ENCODE measurements at places on chromosomes 2 and 18.
A peak's percentile ranks its signal among the peaks of the same experiment; 100 is the strongest.

- DNase-seq, result no peak
Measured at GRCh38 chr2:15154297-15154696, 406.8 kb downstream of the NBAS start.

- no peak for DNase-seq
Measured at GRCh38 chr2:89833116-89833779, 1141.8 kb downstream of the RPIA start.

GRCh38 chr2:52919673-52920072, 847.9 kb upstream of the CHAC2 start:
- no peak for DNase-seq

DNA sequence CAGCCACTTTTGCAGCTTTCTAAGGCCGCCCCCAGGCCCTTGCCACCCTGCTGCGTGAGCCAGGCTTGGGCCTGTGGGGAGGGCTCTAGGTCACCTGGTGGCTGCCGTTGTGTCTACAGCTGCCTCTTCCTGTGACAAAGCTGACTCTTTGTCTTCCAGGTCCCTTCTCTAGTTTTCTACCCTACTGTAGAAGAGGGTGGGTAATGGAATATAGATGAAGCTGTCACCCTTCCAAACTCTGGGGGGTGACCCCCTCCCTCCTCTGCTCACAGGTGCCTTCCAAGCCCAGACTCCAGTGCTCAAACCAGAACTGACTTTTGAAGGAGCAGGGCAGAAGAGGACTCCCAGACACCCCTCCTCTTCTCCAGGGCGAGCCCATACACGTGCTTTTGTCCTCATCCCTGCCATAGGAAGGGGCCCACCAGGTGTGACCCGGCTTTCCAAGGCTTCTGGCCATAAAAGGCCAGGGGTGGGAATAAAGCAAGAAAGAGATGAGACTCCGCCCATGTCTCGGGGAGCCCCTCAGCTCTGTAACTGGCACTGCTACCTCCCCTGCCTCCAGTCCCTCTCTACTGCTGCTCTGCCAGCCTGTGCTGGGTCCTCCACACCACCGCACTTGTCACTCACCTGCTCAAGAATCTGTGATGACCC, 17.9 kb upstream of the SDC1 start:
- DNase-seq, result no peak

DNA sequence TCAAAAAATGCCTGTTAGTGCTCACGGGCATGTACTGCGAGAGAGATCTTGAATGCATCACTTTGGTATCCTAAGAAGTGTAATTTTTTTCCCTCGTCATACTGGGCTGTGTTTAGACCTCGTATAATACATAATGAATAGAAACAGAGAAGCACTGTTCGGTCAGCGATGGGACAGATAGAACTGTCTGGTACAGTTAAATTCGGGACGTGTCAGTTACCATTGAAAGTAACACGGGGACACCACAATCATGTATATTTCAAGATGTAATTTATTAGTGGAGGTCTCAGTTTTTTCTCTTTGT, 1.8 kb downstream of the PKP4 start:
- DNase-seq, result no peak

GRCh38 chr2:112740527-112740926, 19.7 kb downstream of the NT5DC4 start:
- no peak for DNase-seq

GRCh38 chr18:32301361-32301760, 111.5 kb downstream of the MEP1B start:
- no peak for DNase-seq

DNA sequence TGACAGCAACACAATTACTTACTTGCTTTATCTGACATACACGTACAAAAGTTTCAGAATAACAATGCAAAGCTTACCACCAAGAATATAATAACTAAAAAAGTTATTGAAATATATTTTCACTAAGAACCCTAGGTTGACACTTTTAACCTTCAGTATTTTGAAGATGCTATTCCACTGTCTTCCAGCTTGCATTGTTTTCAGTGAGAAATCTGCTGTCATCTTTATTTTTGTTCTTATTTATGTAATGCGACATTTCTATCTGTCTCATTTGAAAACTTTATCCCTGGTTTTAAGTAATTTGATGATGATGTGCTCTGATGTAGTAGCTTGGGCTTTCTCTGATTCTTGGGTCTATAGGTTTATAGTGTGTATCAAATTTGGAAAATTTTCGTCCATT, 165.0 kb upstream of the SMIM21 start:
- no peak for DNase-seq

DNA sequence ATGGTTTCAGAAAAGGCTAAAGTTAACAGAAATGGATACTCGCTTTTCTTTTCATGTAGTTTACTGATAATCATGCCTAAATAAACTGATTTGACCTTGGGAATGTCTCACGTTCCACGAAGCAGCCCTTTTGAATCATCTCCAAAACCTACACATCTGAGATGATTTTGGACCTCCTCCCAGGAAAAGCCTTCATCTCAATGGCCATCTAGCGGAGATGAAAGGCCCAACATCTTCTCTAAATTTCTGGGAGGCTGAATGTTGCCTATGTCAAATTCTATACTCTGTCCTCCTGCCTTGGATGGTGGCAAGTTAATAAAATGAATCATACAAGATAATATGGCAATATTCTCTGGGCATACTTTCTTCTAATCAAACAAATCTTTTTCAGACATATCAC, 448.5 kb downstream of the ZEB2 start:
- DNase-seq, result no peak

- no peak for DNase-seq
Measured at GRCh38 chr2:240507778-240508251, 50.0 kb downstream of the ANKMY1 start.

DNA sequence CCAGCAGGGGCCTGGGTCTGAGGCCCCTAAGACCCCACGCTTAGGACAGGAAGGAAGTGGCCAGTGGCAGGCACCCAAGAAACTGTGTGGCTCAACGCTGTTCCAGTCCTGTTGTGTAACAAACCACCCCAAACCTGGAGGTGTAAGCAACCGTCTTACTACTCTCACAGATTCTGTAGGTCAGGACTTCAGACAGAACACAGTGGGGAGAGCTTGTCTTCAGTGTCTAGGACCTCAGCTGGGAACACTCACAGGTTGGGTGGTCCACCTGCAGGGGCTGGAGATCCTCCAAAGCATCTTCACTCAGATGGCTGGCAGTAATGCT, 123.0 kb downstream of the KLHL29 start:
- DNase-seq, result no peak

GRCh38 chr2:65818873-65819451, 386.6 kb upstream of the SPRED2 start:
- DNase-seq, result no peak

GRCh38 chr2:8623958-8624591, 57.8 kb upstream of the ID2 start:
- no peak for DNase-seq

- no peak for DNase-seq
Measured at GRCh38 chr2:121334581-121335293, 49.7 kb upstream of the TFCP2L1 start.

DNA sequence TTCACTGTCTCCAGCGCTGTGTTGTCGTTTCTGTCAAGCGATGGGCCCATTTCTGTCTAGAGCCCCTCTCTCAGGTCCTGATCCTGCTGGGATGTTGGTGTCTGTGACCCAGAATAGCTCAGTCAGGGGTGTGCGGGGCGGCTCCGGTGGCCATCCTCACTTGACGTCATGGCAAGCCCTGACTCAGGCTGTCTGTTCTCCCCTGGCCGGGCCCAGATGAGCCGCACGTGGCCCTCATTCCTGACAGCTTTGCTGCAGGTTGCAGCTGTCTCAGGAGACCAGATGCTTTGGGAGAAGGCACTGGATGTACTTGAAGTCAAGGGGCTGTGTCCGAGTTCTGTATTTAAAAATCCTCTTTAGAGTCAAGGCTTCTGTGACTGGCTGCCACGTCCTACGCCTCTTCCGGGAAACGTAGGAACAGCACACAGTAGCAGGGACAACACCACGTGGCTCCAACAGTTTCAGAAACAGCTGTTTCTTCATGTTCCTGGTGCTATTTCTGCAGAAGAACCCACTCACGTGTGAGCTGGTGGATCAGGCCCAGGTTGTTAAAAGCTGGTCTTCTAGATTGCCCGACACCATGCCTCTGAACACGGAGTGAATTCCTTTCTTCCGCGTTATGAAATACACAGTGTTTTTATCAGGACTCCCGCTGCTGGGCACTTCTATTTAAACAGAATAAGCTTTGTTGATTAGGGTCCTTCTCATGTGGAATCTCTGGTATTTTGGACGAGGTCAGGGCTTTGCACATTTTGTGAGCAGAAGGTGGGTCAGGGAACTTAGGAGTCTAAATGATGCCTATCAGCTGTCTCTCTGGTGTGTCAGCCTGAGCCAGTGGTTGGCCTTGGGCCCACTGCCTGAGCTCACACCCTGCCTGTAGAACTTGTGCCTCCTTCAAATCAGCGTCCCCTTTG, 28.3 kb upstream of the NTSR2 start:
- DNase-seq, result peak; percentile 77

DNA sequence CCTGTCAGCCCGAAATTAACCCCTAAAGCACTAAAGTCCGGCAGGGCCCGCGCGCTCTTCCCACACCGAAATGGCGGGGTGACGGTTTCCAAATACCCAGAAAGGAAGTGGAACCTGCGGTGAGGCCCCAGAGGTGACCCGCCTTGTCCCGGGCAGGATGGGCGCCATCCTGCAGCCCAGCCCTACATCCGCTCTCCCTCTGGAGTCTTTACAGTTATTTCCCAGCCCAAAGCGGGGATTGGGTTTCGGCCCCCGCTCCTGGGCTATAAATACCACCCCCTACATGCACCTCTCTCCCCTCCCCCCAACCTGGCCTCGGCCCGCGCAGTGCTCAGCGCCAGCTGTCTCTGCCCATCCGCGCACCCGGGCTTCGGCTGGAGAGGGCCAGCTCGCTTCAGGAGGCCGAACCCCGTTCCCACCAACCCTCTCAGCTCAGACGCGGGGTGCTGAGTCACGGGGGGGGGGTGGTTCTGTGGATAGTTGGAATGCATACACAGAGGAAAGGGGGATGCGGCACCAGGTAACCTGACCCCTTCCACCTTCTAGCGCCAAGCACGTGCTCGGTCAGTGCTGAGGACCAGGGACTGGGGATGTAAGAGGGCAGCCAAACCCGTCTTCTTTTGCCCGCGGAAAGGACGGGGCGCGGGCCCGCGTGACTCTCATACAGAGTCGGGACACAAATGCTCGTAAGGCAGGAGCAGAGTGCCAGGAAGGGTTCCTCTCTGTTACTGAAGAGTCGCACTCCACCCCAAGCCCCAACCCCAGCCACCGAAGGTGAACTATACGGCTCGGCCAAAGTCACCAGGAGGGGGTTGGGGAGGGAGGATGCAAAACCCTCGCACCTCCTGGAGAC, at the start of gene TUBA4B:
TUBA4B (plus strand) TSS at position 344 of the 853 bp plus-strand sequence; CDS start at position 509, 165 bp downstream.
- DNase-seq, result no peak

- peak; percentile 96 for DNase-seq
Measured at GRCh38 chr2:219452361-219453317, 18.0 kb downstream of the SPEG start.

DNA sequence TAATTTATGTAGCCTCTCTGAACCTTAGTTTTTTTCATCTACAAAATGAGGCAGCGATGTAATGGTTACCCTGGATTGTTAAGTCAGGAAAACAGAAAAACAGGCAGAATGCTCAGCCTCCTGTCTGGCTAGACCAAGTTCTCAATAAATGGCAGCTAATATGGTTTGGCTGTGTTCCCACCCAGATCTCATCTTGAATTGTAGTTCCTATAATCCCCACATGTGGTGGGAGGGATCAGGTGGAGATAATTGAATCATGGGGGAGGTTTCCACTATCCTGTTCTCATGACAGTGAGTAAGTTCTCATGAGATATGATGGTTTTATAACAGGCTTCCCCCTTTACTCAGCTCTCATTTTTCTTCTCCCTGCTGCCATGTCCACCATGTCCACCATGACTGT, 220.0 kb downstream of the CMPK2 start:
- no peak for DNase-seq

GRCh38 chr2:100730290-100730868, 89.6 kb upstream of the NPAS2 start:
- DNase-seq, result no peak

- no peak for DNase-seq
Measured at GRCh38 chr2:70961648-70961994, 16.8 kb upstream of the ANKRD53 start.

DNA sequence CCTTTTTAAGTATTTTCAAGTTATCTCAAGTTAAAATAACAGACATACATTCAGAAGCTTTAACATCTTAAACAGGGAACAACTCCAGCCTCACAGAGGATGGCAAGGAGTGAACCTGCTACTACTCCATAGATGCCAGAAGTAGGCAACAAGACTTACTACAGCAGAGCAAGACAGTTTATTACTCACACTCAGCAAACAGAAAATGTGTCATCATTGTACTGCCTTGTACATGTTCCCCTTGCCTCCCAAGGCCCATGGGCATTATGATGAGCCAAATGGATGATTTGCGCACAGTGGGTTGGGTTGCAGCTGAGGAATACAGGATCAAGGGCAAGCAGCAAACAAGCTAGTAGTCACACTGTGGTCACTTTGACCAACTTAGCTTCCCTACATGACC, 80.6 kb upstream of the VRK2 start:
- DNase-seq, result no peak

GRCh38 chr18:48459016-48459415, 49.8 kb upstream of the ZBTB7C start:
- DNase-seq, result no peak

DNA sequence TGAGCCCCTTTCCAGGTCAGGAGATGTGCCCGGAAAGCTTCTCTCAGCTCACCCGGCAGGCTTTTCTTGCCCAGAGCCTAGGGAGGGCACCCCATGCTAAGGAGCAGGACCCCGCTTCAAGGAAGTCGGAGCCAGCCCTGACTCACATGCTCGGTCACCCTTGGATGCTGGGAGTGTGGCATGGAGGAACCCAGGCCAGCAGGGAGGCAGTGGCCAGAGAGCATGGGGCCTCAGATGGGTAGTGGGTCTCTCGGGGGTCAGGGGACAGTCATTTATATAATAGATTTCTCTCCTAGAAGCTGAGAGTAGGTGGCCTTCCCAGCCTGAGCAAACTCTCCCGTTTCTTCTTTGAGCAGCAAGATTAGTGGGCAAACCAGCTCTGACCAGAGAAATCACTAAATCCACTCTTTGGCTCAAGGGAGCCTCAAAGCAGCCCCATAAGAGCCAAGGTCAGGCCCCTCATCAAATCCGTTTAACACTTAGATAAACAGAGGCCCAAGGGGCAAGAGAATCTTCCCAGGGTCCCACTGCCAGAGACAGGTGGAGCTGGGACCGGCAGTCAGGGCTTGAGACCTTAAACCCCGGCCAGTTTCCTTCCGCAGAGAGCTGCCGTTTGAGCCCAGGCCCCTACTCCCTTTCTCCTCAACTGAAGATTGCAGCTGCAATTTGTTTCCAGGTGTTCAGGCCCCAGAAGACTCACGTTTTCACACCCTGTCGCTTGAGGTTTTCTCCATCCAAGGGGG, 113.1 kb downstream of the CYP26B1 start:
- no peak for DNase-seq

DNA sequence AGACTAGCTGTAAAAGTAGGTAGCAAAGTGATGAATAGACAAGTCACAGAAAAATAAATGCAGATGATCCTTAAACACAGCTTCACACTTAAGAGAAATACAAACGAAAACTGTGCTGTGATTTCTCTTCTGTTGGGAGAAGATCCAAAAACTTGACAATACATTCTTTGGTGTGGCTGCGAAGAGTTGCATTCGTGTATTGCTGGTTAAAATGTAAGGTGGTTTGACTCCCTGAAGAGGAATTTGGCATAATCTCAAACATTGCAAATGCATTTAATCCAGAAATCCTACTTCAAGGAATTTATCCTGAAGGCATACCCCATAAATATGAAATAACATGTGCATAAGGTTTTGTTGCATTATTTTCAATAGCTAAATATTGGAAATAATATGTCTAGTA, 7.1 kb downstream of the CCNYL1 start:
- DNase-seq, result no peak

- DNase-seq, result no peak
Measured at GRCh38 chr2:218192902-218193430, 24.0 kb upstream of the ARPC2 start.

- DNase-seq, result no peak
Measured at GRCh38 chr2:229971298-229971790, 49.0 kb downstream of the FBXO36 start.

Data from uterus (tissue), 4 donors.